H1 (cell line): ENCODE measurements at places on chromosomes 13 and 19.
A peak's percentile ranks its signal among the peaks of the same experiment; 100 is the strongest.

GRCh38 chr13:111165241-111166010 lies 50.3 kb downstream of the ARHGEF7 start:
- no peak overlapping the region for H3K27ac ChIP-seq
- DNase-seq: no peak
- H3K27me3 ChIP-seq: no peaks in the 10 kb centered on the region
- H3K4me1 ChIP-seq: no peaks in the 10 kb centered on the region
- H3K4me3 ChIP-seq: no peak overlapping the region

DNA sequence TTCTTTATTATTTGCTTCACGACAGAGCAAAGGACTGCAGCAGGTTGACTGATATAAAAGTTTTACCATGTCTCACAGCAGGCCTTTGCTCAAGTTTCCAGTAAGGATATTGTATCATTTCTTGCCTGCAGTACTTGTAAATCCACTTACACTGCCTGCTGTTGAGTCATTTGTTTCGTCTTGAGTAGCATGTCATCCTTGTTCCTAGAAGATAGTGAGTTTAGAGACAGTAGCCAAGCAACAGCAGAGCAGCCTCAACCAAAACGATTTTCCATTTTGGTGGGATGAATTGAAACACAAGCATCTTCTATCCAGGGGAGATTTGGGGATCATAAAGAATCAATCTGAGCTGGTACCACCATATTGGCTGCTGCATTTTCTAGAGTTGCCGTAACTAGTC lies 24.0 kb upstream of the ALOX5AP start:
- H3K4me3 ChIP-seq: no peak overlapping the region
- no peak overlapping the region for H3K27ac ChIP-seq
- no peaks in the 10 kb centered on the region for H3K36me3 ChIP-seq
- no peak for DNase-seq
- no peaks in the 10 kb centered on the region for H3K4me1 ChIP-seq

DNA sequence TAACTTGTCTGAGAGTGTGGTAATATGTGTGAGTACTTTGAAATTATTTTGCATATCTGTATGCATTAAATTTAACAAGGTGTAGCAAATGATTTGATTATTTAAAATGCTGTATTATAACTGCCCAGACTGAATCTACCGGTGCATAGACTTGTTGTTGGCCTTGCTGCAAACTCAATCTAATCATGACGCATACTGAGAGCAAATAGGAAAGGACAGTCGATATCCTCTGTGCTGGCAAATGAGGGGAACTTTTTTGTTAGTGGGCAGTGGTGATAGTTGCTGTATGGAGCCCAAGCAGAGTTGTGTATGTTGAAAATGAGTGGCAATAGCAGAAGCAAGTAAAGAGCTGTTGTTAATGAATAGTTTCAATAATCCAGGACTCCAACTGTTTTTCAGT lies 127.4 kb downstream of the LMO7 start:
- H3K27ac ChIP-seq: no peak overlapping the region
- no peaks in the 10 kb centered on the region for H3K27me3 ChIP-seq
- H3K4me3 ChIP-seq: no peak overlapping the region
- H3K36me3 ChIP-seq: no peaks in the 10 kb centered on the region
- no peak for DNase-seq

DNA sequence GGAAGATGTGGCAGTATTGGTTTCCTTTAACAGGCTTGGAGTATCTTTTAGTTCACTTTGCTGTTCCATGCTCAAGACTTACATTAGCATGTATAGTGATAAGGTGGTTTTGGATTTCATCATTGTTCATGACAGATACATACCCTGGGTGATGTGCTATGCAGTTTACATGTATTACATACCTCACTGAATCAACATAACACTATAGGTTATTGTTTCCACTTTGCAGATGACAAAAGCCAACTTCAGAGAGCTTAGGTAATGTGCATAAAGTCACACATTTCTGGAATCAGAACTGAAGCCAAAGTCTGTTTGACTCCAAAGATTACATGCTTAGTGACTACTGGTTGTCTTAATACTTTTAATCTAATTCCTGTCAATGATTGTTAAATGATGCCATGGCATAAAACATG lies 7.1 kb downstream of the COMMD6 start:
- no peak overlapping the region for H3K4me3 ChIP-seq
- H3K4me1 ChIP-seq: no peaks in the 10 kb centered on the region
- H3K27ac ChIP-seq: no peak overlapping the region
- H3K27me3 ChIP-seq: no peaks in the 10 kb centered on the region
- H3K36me3 ChIP-seq: peaks cover 21% of the 10 kb centered on the region

GRCh38 chr13:106113796-106114195 lies 421.7 kb downstream of the EFNB2 start:
- DNase-seq: no peak
- no peaks in the 10 kb centered on the region for H3K4me1 ChIP-seq
- no peaks in the 10 kb centered on the region for H3K36me3 ChIP-seq
- no peak overlapping the region for H3K4me3 ChIP-seq

- H3K4me3 ChIP-seq: no peak overlapping the region
- no peaks in the 10 kb centered on the region for H3K27me3 ChIP-seq
- DNase-seq: no peak
- H3K27ac ChIP-seq: no peak overlapping the region
These were observed 95.5 kb upstream of the SERP2 start for GRCh38 chr13:44278166-44278565.

- H3K36me3 ChIP-seq: no peaks in the 10 kb centered on the region; the same call in 1 of the 2 replicates
- no peak for DNase-seq
- peak overlapping the region; percentile 66 for H3K27ac ChIP-seq
- H3K27me3 ChIP-seq: no peaks in the 10 kb centered on the region
These were observed 6.8 kb downstream of the ANO8 start for GRCh38 chr19:17327654-17328516.

DNA sequence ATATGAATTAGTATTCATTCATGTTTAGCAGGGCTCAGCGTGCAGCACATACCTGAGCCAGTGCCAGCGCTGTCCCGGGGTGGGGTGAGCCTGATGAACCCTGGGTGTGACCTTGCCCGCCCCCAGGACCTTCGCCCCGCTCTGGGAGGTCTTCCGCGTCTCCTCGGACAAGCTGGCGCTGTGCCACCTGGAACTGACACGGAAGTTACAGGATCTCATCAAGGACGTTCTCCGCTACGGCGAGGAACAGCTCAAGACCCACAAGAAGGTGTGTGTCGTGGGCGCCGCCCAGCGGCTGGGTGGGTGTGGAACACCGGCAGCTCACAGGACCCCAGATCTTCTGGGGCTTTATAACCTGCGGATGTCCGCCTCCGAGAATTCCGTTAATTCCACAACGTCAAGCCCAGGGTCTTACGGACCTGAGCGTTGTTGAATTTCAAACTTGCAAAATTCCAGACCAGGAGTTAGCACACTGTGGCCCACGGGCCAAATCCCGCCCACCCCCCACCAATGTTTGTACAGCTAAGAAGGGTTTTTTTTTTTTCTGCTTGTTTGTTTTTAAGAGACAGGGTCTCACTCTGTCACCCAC lies 15.4 kb downstream of the FCHO1 start:
- no peak overlapping the region for H3K27ac ChIP-seq
- no peaks in the 10 kb centered on the region for H3K27me3 ChIP-seq
- H3K36me3 ChIP-seq: no peaks in the 10 kb centered on the region
